ENCODE measurements at places on chromosomes 13 and 19.
A peak's percentile ranks its signal among the peaks of the same experiment; 100 is the strongest.

DNA sequence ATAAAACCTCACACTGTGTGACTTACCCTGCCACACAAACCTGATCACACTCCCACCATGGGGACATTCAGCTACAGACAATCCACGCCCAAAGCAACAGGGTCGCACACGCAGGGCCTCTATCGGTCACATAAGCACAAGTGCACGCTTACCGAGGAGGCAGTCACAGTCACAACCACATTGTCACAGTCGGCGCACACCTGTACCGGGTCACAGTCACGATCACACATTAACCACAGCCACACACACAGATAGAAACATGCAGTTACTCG lies 579 bp downstream of the ZNF566 start:
- DNase-seq = peak; percentile 21

- DNase-seq = no peak
Observed at GRCh38 chr13:97719736-97720135, 233.7 kb upstream of the IPO5 start.

- no peak for DNase-seq
Observed at GRCh38 chr19:54042989-54043388, 20.7 kb downstream of the VSTM1 start.

DNA sequence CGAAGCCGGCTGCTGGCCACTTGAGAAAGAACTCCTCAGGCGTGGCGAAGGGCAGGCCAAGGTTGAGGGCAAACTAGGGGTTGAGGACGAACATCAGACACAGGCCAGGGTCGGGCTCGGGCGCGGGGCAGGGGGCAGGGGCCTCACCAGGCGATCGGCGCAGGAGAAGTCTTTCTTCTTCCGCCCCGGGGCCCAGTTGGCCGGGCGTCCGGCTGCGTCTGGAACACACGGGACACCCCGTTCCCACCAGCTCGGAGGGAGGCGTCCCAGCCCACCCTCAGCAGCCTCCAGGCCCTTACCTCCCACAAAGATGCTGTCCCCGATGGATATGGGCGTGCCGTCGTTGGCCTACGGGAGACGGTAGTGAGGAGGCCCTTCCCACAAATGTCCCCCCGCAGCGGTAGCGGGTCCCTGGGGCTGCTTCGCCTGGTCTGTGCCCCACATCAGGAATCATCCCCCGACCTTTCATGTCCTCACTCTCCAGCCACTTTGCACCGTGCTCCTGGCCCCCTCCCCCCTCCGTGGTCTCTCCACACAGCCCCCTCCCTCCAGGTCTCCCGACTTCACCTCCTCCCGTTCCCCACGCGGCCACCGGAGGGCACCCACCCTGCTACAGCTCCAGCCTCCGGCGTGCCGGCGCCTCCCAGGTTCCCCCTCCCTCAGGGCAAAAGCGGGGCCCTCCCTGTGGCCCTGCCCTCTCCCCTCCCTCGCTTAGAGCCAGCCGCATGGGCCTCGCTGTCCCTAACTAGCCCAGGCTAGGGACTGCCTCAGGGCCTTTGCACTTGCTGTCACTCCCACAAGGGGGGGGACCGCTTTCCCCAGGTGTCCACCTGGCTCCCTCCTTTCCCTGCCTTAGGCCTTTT lies 4.8 kb downstream of the PNKP start:
- no peak for DNase-seq

DNA sequence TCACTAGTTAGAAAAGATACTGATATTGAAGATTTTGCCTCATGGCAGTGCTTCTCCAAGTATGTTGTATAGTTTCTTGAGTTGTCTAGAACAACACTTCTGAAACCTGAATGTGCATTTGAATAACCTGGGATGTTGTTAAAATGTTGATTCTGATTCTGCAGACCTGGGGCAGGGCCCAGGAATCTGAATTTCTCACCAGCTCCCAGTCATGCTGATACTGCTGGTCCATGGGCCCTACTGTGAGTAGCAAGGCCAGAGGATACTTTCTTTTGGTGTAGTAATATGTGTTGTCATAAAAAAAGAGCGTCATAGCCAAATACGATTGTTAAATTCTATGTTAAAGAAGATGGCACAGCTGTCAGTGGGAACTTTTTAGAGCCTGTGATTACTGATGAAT lies 41.6 kb upstream of the C1QTNF9 start:
- DNase-seq = no peak

DNA sequence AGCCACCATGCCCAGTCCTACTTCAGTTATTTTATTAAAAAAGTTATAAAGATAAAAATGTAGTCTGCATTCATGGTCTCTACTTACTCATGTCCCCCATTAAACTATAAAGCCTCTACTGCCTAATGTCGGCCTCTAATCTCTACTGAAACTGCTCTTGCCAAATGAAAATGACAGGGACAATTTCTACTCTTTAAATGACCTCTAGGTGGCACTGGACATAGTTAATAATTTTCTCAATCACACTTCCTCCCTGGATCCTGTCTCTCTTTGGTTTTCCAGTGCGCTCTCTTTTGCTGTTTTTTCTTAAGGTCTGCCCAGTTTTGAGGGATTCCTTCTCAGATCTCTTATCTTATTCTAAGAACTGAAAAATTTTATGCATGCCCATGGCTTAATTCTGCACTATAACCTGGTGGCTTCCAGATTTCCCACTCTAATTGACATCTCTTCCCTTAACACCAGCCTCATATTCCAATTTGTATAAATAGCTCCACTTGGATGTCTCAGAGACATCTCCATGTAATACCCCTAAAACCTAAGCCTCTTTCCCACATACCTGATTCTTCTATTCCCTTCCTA lies 54.3 kb downstream of the MTMR6 start:
- DNase-seq = peak; percentile 20

DNA sequence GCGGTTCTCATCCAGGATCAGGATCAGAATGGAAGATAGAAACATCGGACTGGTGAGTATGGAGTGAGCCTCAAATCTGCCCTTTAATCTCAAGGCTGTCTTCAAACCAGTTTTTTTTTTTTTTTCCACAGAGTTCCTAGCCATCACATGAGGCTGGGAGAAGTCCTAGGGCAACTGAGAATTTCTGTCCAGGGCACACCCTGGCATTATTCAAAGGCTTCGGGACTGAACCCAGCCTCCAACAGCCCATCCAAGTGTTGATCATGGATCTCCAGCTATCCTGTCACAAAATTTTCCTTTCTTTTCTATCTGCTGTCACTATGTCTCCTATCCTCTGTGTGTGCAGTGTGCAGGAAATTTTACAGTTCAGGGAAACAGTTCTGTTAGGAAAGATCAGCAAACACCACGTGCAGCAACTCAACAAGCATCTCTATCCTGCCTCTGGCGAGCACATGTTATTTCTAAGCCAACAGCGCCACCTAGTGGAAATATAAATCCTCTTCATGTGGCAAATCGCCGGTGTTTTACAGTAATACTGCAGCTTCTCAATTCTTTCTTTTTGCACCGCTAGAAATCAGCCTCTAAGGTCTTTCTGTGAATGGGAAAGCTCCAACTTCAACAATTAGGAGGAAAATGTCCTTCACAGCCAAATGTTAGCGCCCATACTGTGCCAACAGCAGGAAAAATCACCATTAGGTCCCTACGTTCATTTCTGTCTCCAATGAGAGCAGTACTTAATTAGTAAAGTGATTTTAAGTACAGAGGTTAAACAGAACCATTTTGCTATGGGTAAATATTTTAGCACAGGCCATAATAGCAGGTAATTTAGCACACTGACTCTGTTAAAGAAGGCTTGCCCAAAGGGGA lies 21.4 kb upstream of the ZNF181 start:
- DNase-seq = peak; percentile 18

GRCh38 chr13:30759748-30760147 lies 24.4 kb downstream of the ALOX5AP start:
- DNase-seq = no peak

GRCh38 chr19:54162241-54162805 lies 2.8 kb upstream of the LENG1 start:
- no peak for DNase-seq

GRCh38 chr19:17424743-17425365 lies 5.0 kb downstream of the MVB12A start:
- DNase-seq = no peak

DNA sequence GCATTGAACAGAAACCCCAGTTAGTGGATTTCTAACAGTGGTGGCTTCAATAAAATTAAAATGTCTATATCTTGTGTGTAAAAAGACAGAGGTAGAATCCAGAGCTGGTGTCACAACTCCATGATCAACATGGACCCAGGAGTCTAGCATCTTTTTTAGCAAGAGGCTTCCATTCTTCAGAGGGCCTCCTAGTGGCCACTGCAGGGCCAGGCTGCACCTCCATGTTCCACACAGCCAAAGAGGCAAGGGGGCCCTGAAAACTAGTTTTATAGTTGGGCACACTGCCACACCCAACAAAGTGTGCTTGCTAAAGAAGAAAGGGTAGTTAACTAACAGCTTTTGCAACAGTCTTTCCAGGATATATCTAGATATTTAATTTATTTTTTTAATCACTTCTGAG lies 12.9 kb downstream of the N4BP2L1 start:
- no peak for DNase-seq

GRCh38 chr19:14941189-14941588 lies at the start of gene OR7C2:
TSS of gene OR7C2 (plus strand) at chr19:14941489. CDS start at chr19:14941489, 0 bp downstream.
- no peak for DNase-seq

- DNase-seq = no peak
Observed at GRCh38 chr13:82356667-82357410, 1525.4 kb downstream of the SLITRK1 start.

DNA sequence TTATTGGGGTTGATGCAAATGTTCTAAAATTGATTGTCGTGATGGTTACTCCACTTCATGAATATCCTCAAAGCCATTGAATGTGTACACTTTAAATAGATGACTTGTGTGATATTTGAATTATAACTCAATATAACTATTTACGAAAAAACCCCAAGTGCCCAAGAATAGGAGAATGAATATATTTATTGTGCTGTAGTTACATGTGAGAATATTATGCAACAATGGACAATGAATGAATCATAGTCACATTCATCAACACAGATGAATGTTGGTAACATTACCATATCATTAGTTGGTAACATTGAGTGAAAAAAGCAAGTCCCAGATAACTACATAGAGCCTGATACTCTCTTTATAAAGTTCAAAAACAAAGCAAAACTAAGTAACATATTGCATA lies 127.8 kb upstream of the UBL3 start:
- DNase-seq = no peak

- DNase-seq = no peak
Observed at GRCh38 chr13:85537601-85538000, 261.6 kb downstream of the SLITRK6 start.

DNA sequence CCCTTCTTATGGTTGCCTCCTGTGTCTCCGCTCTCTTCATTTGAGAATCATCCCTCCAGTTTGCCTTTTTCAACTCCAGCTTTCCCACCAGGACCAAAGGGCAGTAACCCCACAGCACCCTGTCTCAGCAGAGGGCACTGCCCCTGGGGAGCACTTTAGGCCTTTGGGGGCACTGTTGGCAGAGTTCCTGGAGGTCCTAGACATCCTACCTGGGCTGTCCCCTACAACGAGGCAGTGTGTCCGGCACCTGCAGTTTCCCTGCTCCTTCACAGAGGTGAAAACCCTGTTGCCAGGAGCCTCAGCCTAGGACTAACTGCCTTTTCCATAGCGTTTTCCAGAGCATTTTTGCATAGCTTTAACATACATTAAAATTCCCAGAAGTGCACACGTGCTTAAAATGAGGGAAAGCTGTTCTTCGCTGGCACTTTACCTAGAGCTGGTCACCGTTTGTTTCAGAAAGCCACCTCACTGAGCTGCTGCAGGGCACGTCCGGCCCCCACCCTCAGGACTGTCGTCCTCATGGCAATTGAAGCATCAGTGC lies 234.9 kb downstream of the TEX29 start:
- no peak for DNase-seq

Measured in GM19239 (cell line).